Stimulated activated CD4-positive, alpha-beta T cell treated with anti-CD3 and anti-CD28 coated beads, TNF-alpha, amount 100 ng/mL, for 1 hour (primary cell): ENCODE measurements at places on chromosomes 5 and 9.
A peak's percentile ranks its signal among the peaks of the same experiment; 100 is the strongest.

DNA sequence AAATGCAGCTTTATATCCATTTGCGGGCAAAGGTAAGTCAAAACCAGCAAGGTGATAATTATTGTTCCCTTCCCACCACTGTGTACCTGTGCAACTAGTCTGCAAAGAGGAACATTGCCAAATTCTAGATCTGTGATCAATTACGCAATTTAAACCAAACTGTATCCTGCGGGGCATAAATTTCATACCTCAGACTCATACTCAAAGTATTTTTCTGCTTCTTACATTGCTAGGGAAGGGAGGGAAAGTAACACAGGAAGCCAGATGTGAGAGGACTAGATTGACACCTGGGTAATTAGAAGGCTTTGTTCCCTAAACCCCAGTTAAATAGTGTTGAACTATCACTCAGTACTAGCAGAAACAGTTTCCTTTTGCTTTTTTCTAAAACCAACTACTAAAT, 240.2 kb upstream of the ZNF608 start:
- DNase-seq: no peak

DNA sequence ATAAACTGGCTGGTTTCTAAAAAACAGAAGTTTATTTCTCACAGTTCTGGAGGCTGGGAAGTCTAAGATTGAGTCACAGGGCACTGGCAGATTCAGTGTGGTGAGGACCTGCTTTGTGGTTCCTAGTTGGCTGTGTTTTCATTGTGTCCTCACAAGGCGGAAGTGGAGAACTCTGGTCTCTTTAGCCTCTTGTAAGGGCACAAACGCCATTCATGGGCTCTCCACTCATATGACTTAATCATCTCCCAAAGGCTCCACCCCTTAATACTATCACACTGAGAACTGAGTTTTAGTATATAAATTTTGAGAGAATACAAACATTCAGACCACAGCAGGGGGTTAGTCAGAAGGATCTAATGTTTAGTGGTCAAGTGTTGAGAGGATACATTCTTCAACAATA, 208.2 kb downstream of the SEC61B start:
- no peak for DNase-seq

DNA sequence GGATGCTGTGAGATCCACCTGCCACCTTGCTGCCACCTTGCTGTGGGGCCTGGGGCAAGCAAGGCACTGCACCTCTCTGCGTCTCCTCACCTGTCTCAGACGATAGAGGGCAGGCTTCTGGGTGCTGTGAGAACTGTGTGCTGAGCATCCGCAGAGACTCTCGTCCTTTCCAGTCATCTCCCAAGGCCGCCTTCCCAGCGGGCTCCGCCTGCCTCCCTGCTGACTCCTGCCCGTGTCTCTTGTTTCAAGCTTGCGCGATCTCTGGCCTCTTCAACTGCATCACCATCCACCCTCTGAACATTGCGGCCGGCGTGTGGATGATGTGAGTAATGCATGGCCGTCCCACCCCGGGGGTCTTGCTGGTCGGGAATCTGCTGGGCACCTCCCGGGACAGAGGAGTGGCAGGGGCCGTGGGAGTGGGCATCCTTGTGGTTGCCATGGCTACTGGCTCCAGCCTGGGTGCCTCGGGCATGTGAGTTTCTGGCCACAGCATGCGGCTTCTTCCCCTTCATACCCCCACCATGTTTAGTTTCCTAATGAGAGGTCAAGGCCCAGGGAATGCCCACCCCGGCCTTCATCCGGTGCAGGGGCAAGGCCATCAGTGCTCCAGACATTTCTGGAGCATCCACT, 3.6 kb downstream of the CACFD1 start:
- no peak for DNase-seq

DNA sequence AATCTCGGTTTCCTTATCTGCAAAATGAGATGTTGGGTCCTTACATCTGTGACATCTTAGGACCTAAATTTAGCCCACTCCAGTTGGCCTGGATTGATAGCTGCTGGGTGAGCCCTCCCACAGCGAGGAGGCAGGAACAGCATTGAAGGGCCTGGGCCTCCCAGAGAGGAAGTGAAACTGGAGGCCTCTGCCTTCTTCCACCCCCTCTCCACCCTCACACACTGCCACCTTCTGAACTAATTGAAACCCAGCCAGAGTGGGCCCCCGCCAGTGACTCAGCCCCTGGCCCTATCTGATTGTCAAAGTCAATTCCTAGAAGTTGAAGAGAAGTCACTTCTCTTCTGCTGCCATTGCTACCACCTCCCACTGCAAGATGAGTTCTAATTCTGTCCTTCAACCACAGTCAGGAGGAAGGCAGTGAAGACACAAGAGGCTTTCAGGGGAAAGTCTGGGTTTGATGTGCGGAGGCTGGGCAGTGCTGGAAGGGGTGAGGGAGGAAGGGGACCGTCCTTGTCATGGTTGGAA, 55.2 kb upstream of the NEK6 start:
- DNase-seq: no peak

DNA sequence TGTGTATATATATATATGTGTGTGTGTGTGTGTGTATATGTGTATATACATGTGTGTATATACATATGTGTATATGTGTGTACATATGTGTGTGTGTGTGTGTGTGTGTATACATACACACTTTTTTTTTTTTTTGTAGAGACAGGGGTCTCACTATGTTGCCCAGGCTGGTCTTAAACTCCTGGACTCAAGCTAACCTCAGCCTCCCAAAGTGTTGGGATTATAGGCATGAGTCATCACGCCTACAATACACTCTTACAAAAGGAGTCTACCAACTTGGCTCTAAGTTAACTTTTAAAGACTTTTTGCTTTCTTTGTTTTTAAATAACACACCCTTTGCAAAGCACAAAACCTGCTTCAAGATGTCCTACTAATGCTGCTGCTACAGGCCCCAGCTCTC, 2.1 kb downstream of the C9orf78 start:
- DNase-seq: no peak

GRCh38 chr5:163104464-163104863, 332.9 kb upstream of the CCNG1 start:
- DNase-seq: no peak

DNA sequence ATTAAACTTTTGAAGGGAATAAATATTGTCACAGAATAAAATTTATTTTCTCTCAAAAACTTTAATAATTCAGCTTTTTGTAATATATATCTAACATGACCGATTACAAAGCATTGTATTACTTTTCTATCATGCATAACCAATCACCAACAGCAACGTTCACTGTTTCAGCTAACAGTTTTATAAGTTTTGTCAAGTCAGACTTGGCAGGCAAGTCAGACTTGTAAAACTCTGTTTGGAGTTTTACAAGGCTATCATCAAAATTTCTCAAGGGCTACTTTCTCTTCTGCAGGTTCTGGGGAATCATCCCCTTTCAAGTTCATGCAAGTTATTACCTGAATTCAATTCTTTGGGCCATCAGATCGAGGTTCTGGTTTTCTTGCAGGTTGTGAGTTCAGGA, 347.2 kb downstream of the CTNND2 start:
- no peak for DNase-seq

DNA sequence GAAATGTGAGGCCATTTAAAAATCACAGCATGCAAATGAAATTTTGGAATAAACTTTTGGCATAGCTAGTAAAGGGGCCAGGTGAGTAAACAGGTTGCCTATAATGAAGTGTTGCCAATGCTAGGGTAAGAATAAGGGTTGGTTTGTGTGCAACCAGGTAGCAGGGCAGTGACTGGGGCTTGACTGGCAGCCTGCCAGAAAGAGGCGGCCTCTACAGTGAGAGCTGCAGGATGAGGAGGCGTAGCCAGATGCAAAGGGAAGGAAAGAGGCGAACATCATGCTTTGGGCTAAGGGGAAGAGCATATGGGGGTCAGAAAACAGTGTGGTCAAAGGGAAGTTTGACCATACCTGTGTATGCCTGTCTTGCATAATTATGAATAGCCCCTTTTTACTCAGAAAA, 70.6 kb downstream of the MAST4 start:
- DNase-seq: no peak

- no peak for DNase-seq
These were observed 288.6 kb upstream of the DAB2 start for GRCh38 chr5:39713250-39713916.

DNA sequence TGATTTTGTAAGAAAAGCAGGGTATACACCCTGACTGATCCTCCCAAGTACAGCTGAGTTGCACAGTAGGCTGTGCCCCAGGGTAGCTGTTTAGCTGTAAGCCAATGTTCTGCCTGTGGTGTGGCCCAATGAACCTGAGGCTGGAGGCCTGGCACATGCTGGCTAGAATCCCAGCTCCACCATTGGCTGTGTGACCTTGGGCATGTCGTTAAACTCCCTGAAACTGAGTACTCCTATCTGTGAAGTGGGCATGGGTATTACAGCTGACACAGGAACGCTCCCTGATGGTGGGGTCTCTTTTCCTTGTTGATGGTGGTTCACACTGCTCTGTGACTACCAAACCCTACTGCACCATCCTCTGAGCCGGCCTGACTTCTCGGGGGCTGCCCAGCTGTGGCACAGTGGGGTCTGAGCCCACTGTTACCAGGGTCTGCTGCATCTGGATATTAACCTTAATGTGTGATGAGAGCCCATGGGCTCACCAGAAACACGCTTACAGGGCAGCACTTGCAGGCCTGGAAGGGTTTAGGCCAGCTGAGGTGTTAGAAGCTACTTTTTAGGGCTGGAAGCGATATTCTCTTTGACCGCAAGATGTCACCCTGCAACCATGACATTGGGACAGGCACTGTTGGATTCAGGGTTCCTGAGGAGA, 7.0 kb upstream of the GADD45G start:
- peak; percentile 28 for DNase-seq

GRCh38 chr5:96942911-96943310, 7.0 kb downstream of the LNPEP start:
- DNase-seq: no peak

DNA sequence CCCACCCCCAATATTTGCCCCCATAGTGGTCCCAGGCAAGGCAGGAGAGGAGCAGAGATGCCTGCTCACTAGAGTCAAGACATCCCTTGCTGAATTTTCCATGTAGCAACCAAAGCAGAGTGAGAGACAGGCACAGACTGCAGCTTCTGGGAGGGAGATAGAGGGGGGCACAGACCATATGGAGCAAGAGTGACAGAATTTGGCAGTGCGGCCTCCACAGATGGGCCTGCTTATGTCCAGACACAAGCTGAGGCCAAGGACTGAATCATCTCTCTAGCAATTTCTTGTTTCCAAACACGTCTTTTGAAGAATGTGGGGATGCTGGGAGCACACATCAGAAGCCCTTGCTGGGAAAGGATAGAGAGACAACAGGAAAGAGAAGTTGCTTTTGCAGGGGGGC, 53.0 kb upstream of the ALDH1B1 start:
- DNase-seq: no peak

GRCh38 chr9:130265431-130266235, at the start of gene HMCN2:
Gene HMCN2, plus strand, starts transcription at chr9:130265760. Its CDS starts 119 bp downstream, at chr9:130265879.
- DNase-seq: no peak

GRCh38 chr5:149969181-149969930, 8.8 kb downstream of the SLC26A2 start:
- no peak for DNase-seq

- DNase-seq: no peak
These were observed 56.3 kb downstream of the TSSK1B start for GRCh38 chr5:113378514-113378913.

DNA sequence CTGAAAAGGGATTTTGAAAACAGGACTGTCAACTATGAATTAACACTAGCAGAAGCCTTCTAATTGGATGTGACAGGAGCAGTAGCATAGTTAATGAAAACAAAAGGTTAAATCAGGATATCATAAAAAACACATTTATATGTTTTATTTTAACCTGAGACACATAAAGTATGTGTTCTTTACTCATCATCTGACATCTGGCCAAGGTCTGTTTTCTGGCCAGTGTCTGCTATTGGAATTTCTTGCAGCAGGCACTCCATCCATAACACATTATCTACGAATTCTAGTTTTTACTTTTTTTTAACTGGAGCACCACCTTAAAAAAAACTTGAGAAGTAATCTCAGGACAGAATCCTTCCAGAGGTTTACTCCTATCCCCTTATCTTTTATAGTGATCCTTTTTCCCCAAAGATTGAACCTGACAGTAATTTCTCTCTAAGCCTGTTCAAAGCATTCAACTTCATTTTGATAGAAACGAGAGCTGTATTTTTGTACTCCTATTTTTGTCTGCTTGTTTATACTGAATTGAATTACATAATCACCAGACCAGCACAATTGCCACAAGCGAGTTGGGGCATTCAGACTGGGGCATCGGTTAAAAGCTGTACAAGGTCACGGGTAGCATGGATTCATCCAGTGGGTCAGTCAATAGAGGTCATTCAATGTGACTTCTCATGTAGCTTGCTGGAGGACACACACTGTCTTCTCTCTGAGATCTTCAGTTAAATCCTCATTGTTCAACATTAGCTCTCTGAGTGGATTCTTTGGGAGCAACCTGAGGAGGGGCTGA, 205.6 kb upstream of the CLINT1 start:
- DNase-seq: no peak

DNA sequence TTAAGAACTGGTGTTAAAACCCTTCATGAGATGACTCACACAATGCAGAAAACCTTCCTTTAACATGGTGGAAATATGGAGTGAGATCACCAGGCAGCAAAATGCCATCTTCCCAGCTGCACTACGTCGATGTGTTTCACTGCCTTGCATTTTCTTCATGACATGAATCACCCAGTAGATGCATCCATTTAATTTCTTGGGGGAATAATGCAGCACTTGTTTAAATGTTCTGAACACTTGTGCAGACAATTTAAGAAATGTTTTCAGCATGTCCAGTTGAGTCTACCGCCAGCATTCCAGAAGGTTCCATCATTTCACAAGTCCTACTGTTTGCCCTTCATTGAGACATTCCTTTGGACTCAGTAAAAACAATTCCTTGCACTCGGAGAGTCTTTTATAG, 81.6 kb downstream of the ADAMTS16 start:
- DNase-seq: no peak

DNA sequence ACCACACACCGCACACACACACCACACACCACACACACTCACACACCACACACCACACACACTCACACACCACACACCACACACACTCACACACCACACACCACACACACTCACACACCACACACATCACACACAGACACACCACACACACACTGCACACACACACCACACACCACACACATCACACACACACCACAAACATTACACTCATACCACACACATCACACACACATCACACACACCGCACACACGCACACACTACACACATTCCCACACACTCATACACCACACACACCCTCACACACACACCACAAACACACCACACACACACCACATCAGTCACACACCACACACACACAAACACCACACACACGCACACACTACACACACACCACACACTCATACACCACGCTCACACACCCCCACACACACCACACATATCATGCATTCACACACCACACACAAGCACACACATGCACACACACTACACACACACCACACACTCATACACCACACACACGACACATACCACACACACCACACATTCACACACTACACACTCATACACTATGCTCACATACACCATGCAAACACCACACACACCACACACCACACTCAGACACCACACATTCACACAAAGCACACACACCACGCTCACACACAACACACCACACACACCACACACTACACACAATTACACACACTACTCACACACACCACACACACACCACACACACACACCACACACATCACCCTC, 1.1 kb upstream of the UBE2QL1 start:
- DNase-seq: no peak
